Activated T-helper 2 cell treated with anti-CD3 and anti-CD28 coated beads, Interferon-gamma antibody, Interleukin-2, Interleukin-4, amounts not matched to agents 10 μg/mL and 5 μg/mL and 100 μg/mL, durations not matched to agents 14 hours and 24 hours and 36 hours (primary cell): ENCODE measurements at places on chromosomes 3 and 15. TPM values are rescaled to one million over a fixed set of nuclear protein-coding genes. Genes with fewer than 3 reads are reported as not detected.

The CYP1A1 gene
- 0.37 and 0.48 TPM in 2 replicates for total RNA-seq

- DNase-seq, result no peak
These were observed 127.7 kb downstream of the SAMMSON start for GRCh38 chr3:70127192-70127591.

The KNG1 gene
- total RNA-seq, result not detected in 2 replicates

The XCR1 gene
- 0.05 and 0.07 TPM in 2 replicates for total RNA-seq

DNA sequence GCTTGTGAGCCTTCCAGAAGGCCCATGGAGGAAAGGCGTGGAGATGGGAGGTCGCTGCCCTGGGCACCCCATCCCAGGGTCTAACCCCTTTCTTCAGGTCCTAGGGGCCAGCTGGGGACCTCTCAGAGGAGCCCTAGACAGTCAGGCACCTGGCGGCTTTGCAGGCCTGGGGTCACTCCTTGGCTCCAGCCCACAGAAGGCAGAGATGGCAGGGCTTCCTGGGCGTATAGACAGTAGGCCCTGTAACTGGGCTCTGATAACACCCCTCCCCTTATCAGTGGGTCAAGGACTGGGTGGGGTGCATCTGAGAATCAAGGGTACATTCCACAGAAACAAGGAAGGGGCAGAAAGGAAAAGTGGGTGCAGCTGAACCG lies 16.7 kb downstream of the ZDHHC19 start:
- no peak for DNase-seq

DNA sequence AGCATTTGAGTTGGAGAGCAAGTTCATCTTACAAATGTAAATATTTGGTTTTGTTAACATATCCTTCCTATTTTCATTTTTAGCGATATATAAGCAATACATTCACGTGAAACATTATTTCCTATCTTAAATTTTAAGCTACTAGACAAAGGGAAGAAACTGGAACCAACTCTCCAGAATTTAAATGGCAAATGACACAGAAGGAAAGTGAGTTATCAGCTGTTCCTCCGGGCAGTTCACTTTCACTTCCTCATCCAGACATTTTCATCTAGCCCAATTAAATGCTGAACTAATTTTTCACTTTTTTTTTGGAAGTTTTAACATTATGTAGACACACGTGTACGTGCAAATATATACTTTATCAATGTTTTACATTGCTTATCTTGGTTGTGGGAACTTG lies 58.7 kb downstream of the MORC1 start:
- no peak for DNase-seq

The PP2D1 gene
- total RNA-seq, result not detected in 2 replicates
